ENCODE measurements at places on chromosomes 3 and 15. TPM values are rescaled to one million over a fixed set of nuclear protein-coding genes. Genes with fewer than 3 reads are reported as not detected.

GRCh38 chr3:2458816-2459215, 360.1 kb downstream of the CNTN4 start:
- no peak for DNase-seq

GRCh38 chr15:48667701-48668100, 22.2 kb upstream of the FBN1 start:
- no peak for DNase-seq

DNA sequence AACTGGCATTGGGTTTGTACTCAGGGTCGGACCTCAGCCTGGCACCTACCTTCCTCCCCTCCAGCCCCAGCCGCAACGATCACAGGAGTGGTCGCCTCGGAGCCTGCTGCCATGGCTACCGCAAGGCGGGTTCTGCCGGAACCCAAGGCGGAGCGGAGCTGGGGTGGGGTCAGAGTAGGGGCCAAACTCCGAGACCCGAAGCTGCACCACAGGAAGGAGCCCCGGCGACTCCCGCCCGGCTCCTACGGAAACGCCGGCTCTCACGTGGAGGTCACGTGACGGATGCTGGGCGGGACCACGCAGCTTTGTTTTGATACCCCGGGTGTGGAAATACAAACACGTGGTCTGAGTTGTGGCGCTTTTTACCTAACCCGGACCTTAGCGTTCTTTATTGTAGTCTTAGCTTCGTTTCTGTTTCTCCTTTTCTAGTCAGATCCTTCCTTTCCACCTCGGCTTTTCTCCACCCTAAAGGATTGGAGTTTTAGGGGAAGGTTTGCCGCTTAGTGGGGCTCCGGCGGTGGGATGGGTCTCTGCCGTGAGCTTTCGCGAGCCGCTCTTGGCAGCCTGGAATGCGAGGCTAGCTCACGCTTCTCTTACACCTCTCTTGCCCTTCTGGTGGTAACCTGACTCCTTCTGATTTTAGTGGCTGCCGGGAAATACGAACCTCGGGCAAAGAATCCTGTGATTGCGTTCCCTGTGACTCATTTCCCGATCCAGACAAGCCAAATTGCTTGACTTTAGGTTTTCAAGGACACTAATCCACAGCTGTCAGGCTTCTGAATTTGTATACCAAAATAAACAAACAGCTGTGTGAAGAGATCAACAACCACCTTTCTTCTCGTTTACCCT, at the start of gene HSPBAP1:
Gene HSPBAP1 (minus strand): TSS at position 264 of the 849 bp plus-strand sequence. CDS start 151 bp downstream, at position 113.
- peak; percentile 94 for DNase-seq

DNA sequence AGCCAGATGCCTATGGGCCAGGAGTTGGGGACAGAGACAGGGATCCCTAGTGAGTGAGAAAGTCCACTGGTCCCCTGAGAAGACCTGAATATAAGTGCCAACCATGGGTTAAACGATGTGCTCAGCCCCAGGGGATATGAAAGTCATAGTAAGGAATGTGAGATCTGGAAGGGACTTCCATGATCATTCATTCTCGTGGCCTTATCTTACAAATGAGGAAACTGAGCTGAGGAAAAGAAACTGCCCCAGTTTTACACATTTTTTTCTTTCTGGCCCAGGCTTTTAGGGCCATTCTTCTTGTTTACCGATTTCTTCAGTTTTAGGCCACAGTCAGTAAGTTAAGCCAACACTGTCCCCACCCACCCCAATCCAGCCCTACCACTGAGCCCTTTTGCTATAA, 11.1 kb downstream of the CD80 start:
- DNase-seq, result no peak

DNA sequence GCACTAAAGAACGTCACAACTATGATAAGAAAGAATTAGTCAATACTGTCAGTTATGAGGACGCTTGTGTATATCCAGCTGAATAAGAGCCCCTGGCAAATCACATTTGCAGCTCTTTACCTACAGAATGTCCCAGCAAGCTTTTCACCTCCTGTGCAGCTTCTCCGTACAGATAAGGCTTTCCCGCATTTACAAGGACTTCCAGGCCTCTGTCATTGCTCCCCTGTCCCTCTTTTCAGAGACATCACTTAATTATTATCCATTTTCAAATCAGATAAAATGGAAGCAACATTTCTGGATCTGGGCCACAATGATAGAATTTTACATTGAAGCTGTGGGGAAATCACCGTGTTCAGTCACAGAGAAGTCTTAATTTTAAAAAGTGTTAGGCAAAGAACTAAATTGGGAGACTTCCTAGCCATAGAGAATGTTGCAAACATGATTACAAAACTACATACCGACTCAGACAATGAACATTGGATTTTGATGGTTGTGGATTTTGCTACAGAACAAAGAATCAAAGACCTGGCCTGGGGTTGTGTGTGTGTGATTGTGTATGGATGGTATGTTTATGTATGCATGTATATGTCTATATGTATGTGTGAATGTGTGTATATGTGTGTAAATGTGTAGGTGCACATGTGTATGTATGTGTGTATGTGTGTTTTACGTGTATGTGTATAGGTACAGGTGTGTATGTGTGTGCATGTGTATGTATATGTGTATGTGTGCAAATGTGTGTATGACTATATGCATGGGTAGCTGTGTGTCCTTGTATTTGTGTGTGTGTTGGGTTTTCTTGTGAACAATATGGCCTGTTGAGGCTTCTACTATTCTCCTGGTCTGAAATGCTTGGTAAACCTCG, 41.5 kb downstream of the MGLL start:
- DNase-seq, result no peak

DNA sequence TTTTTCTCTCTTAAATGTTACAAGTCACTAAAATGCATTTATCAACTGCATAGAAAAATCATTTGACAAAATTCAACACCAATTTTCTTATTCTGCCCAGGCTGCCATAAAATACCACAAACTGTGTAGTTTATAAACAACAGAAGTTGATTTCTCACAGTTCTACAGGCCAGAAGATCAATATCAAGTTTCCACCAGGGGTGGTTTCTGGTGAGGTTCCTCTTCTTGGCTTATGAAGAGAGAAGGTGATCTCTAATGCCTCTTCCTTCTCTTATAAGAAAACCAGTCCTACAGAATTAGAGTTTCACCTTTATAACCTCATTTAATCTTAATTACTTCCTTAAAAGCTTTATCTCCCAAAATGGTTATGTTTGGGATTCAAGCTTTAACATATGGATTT, 10.9 kb upstream of the CD200R1L start:
- no peak for DNase-seq

GRCh38 chr3:122727294-122727693, 46.7 kb downstream of the PARP14 start:
- no peak for DNase-seq

DNA sequence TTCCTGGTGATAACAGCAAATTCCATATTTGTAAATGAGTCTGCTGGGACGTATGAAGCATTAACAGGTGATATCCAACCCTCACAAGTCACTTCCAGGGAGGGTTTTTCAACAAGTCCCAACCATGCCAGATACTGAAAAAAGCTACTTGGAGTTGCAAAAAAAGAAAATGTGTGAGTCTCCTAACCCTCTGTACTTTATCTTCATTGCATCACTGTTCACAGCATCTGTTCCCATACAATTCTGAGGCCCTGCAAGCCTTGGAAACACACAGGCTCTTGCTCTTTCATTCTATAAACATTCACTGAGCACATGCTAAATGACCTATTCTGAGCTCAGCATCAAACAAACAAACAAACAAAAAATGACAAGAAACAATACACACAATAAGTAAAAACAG, 120.8 kb downstream of the RFTN1 start:
- DNase-seq, result no peak

DNA sequence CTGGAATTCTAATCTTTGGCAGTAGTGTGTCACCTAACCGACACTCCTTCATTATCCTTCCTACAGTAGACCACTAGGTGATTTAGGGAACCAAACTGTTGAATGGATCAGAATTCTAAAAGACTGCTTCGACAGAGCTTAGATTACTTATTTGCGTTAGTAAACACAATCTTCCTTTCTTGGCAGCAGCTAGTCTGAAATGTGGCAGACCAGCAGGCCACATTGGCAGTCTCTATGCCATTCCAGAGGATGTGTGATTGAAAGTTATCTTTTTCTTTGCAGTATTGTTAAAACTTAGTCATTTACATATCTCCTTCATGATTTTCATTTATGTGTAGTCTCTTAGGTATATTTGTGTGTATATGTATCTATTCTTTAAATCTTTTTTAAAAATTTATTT, 23.6 kb downstream of the MBNL1 start:
- no peak for DNase-seq

- no peak for DNase-seq
These were observed 48.2 kb downstream of the COL6A6 start for GRCh38 chr3:130565224-130565623.

GRCh38 chr3:153372326-153372725, 210.3 kb downstream of the RAP2B start:
- peak; percentile 81 for DNase-seq

- no peak for DNase-seq
These were observed 15.6 kb downstream of the KBTBD13 start for GRCh38 chr15:65091946-65092770.

GRCh38 chr3:55089211-55089610, 161.4 kb upstream of the LRTM1 start:
- DNase-seq, result peak; percentile 10

DNA sequence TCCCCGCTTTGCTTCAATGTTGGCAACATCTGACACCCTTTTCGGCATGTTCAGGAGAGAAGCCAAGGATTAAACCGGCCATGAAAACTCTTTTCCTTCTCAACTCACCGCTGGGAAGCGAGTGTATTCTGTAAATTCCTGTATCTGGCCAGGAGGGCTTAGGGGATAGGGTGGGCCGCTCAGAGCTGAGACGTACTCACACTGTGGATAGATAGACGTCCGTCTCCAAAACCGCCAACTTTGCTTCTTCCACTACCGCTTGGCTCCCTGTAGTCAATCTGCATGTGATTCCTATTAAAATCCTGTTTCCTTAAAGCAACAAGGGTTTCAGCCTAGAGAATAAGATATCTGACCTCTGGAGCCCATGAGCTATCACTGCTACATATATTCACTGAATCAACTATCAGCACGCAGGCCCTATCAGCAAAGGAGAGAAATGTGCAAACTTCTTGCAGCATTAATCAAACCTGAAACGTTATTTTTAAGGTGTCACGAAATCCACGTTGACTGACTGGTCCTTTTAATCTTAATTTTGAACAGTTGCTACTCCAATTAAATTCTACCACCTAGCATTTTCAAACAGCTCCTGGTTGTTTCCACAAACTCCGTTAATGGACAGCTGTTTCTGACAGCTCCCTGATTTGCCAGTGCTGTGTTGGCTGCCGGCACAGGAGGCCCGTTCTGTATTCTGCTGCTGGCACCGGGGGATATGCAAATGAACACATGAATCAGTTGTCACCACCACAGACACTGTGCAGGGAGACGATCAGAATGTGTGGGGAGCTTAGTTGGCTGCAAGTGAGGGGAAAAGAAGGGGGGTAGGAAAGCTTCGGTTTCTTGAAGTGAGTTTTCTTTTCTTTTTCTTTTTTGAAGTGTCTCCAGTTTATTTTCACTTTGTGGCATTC, 438.9 kb upstream of the ARRDC4 start:
- DNase-seq, result peak; percentile 61

DNA sequence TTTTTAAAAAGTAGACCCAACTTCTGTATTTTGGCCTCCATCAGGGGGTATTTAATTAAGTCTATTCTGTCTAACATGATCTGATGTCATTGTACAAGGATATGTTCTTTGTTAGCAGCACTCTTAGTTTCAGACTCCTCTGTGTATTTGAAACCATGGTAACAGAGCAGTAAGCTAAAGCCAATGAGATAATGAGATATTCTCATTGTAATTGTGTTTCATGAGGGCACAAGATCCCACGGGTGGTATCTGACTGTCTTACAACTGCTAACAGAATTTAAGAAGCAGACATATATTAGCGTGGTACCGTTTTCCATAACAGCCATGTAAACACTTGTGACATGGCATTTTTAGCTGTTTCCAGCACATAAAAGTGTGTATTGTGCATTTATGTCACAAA, 251.2 kb upstream of the VEPH1 start:
- no peak for DNase-seq

DNA sequence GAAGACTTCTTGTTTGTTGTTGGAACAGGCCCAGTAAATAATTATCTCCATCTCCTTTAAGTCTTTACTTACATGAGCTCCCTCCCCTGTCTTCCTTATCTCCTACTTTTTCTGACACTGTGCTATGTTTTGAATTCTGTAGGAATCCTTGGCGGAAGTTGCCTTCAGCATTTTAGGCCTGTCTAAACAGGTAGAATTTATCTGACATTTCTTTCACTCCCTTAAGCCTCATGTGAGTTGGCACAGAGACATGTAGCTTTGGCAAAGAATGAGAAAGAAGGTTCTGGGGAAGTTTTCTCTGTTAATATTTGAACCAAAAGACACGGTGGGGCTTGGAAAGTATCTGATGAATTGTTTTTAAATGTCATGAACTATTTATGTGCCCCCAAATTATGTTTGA, 8.1 kb downstream of the MCTP2 start:
- DNase-seq, result no peak

DNA sequence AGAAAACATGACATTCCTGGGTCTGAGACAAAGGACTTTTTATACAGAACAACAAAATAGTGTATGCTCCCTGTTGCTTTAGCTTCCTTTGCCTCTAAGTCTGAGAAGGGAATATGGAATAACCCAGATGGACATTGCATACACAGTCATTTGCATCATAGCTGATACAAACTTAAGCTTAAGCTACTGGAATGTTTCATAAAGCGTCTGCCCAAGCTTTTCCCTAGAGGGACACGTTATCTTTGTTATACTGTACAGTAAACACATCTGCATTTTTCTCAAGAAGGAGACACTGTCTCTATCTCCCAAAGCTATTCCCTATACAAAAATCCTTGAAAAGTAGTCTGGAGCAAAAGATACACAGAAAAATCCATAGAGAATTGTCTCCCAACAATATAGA, 775.0 kb downstream of the DIPK2A start:
- peak; percentile 64 for DNase-seq

- DNase-seq, result peak; percentile 40
These were observed 8.2 kb upstream of the OCA2 start for GRCh38 chr15:28107111-28107903.

DNA sequence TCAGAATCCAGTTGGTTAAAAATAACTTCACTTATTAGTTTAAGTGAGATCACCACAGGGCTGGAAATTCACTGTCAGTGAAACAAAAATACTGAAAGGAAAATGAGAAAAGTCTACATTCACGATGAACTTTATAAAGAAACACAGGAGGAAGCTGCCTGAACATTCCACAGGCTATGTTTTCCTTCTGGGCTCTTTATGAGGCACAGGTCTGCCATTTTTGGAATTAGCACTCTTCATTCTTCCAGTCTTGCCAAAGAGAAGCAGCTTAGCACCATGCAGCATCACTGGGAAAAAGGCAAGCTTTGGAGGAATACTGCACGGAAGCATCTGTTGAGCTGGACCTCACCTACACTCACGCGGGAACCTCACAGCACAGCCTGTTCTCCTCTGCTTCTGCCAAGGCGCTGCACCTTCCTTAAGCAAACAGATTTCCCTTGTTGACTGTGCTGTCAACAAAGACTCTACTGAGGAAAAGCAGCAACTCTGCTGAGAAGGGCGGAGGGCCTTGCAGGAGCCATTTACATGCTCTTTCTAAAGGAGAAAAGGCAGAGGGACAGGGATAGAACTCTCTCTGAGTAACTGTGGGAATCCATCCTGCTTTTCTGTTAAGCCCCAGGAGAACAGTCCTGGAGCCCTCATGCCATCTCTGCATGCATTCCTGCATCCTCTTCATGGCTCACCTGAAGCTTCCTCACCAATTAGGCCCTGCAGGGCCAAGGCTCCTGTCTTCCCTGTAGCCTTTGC, 15.7 kb downstream of the SUSD5 start:
- no peak for DNase-seq

The AHSG gene
- total RNA-seq, result not detected

The BNC1 gene
- total RNA-seq, result 4.7 TPM

The LRRC31 gene
- not detected for total RNA-seq

The ARHGAP31 gene
- total RNA-seq, result 60.6 TPM

The ZPLD1 gene
- total RNA-seq, result 0.18 TPM

The CCDC80 gene
- 21.7 TPM for total RNA-seq

All from cardiac muscle cell (in vitro differentiated cells and primary cell).